Foreskin fibroblast (primary cell): ENCODE measurements at places on chromosomes 1 and 21.

DNA sequence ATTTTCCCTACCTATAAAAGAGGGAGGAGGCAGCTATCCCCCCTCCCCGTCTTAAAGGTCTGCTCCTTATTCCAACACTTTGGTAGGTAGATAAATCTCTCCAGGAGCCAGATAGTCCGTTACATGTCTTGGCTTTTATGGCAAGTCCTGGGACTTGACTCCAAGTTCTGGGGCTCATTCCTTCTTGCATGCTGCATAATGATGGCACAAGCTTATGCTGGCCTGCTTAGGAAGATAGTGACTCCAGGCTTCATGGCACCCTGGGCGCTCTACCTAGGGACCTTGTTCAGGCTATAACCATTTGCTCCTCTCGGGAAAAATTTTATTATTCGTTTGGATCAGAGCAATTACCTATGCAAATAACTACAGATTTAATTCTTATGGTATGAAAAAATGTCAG, 3.7 kb downstream of the SLAMF1 start:
- no peak for DNase-seq

DNA sequence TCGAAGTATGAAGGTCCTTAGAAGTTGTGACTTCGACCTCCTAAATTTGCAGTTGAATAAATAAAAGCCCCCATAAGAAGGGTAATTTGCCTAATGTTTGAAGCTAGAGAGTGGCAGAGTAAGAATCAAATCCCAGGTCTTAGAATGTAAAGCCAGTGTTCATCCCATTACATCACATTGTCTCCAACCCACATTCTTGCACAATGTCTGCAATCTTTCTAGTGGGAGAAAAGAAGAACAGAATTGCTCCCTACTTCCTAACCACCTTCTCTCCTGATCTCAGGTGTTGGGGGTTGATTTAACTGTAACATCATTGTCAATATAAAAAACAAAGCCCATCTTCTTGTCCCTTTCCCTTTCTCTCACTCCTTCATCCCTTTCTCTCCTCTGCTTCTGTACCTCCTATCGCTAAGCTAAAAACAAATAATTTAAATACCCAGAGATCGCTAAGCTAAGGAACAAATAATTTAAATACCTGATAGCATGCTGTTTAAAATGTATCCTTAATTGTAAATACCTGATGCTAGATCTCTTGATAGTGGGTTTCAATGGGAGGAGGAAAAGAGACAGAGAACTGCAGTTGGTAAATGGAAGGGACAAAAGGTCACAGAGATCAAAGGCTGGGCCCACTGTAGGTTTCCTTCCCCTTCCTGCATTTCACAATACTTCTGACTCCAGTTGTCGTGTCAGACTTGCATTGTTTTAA, 32.1 kb upstream of the CCDC190 start:
- peak; percentile 86 for DNase-seq

DNA sequence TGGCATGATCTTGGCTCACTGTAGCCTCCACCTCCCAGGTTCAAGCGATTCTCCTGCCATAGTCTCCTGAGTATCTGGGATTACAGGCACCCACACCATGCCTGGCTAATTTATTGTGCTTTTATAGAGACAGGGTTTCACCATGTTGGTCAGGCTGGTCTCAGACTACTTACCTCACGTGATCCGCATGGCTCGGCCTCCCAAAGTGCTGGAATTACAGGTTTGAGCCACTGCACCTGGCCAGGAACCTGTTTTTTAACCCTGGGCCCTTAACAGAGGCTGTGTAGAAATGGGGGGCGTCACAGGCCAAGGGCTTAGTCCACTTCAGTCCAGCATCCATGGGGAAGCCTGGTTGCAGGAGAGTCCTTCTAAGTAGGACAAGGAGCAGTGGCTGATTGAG, 9.3 kb downstream of the FBLIM1 start:
- no peak for DNase-seq

- DNase-seq = no peak
These were observed 31.3 kb downstream of the MAN1C1 start for GRCh38 chr1:25647863-25648262.

DNA sequence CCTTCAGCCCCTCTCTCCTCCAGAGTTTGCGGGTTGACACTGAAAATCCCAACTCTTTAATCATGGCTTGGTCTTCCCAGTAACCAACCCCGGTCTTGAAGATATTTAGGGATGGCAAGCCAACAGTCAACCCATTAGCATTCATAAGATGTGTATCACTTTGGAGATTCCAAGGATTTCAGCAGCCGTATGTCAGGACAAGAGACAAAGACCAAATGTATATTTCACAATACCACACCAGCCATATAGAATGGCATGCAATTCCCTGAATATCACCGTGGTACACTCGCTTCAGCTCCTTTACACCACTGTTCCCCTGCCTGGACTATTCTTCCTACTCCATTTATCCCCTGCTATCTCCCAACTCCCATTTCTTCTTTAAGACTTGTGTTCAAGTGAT, 109.2 kb downstream of the CSMD2 start:
- DNase-seq = no peak

- DNase-seq = no peak
These were observed 610 bp downstream of the AJAP1 start for GRCh38 chr1:4654764-4655673.
